IMR-90 (cell line): ENCODE measurements at places on chromosomes 16 and 17.

GRCh38 chr17:74108126-74108705 is 95.3 kb upstream of the RPL38 start:
- H3K36me3 ChIP-seq: no peaks in the 10 kb centered on the region
- no peak overlapping the region for H3K4me3 ChIP-seq
- H3K27me3 ChIP-seq: no peaks in the 10 kb centered on the region

DNA sequence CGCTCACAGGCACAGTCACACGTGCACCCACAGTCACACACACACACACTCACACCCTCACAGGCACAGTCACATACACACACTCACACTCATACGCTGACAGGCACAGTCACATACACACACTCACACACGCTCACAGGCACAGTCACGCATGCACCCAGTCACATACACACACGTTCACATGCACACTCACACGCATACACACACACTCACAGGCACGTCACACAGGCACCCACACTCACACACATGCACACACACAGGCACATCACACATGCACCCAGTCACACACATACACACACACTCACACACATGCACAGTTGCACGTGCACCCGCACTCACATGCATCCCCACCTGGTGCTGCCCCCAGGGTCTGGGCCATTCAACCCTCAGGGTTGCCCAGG is 46.1 kb upstream of the CBFA2T3 start:
- no peak overlapping the region for H3K4me3 ChIP-seq
- H3K36me3 ChIP-seq: no peaks in the 10 kb centered on the region
- no peaks in the 10 kb centered on the region for H3K4me1 ChIP-seq
- no peak overlapping the region for H3K27ac ChIP-seq

DNA sequence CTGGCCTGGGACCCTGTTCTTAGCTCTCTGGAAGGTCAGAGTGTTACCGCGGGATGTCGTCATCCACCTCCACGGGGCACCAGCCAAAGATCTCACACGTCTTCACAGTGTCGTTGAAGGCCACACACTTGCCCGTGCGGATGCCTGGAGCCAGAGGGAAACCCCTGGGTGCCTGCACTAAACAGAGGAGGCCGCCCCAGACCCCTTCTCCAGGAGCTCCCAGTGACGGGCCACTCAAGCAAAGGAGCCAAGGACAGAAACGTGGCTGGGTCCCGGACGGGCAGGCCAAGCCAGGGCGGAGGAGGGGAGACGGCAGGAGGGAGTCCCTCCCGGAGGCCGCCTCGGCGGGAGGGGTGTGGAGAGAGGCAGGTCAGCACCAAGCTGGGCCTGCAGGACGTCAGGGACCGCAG is 11.0 kb upstream of the CAMKK1 start:
- no peaks in the 10 kb centered on the region for H3K4me1 ChIP-seq
- no peak overlapping the region for H3K27ac ChIP-seq
- no peak for DNase-seq
- no peaks in the 10 kb centered on the region for H3K36me3 ChIP-seq
- peaks cover 3% of the 10 kb centered on the region; the same call in 1 of the 2 replicates for H3K27me3 ChIP-seq
- no peak overlapping the region for H3K4me3 ChIP-seq

GRCh38 chr17:58902322-58902721 is 146.7 kb downstream of the PPM1E start:
- DNase-seq: no peak
- H3K27ac ChIP-seq: no peak overlapping the region
- H3K36me3 ChIP-seq: no peaks in the 10 kb centered on the region
- H3K4me1 ChIP-seq: no peaks in the 10 kb centered on the region
- no peaks in the 10 kb centered on the region for H3K27me3 ChIP-seq

- H3K4me3 ChIP-seq: no peak overlapping the region
- H3K4me1 ChIP-seq: peaks cover 15% of the 10 kb centered on the region
- peak overlapping the region; percentile 10; the same call in 1 of the 2 replicates for H3K27ac ChIP-seq
- H3K27me3 ChIP-seq: no peaks in the 10 kb centered on the region
These were observed 318.9 kb downstream of the MAP2K6 start for GRCh38 chr17:69733171-69734012.

DNA sequence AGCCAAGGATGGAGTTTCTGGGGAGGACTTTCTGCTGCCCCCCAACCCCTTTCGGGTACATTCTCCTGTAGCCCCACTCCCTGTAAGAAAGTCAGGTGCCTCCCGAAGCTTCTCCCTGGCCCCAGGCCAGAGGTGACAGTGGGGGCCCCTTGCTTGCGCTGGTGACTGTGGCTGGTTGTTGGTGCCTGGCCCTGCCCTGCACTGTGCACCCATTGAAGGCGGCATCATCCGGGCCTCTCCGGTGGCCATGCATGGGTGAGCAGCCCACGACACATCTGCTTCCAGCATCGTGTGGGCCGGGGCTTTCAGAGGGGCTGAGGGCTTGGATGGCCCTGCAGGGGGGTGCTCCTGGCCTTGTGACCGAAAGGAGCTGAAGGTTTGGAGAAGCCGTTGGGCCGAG is 297.0 kb downstream of the SEC14L1 start:
- H3K36me3 ChIP-seq: peaks cover 16% of the 10 kb centered on the region; the same call in 1 of the 2 replicates
- no peak for DNase-seq
- no peak overlapping the region for H3K27ac ChIP-seq
- peaks cover 54% of the 10 kb centered on the region for H3K4me1 ChIP-seq
- H3K4me3 ChIP-seq: no peak overlapping the region
- H3K27me3 ChIP-seq: no peaks in the 10 kb centered on the region
